ENCODE measurements at places on chromosomes 5 and 9.

DNA sequence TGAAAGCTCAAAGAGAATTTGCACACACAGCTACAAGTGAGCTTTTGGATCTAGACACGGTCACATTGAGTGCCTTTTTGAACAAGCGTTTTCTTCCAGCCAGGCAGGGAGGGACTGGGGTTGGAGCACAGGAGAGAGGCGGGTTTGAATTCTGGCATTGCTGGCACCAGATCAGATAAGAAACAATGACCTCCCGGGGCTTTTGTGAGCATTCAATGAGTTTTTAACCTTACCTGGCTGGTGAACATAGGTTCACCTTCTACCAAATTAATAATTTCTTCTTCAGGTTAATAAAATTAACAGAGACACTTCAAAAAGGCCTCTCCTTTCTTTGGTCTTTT lies 312.9 kb upstream of the MSX2 start:
- no peak for DNase-seq

- DNase-seq, result no peak
Observed at GRCh38 chr9:134748591-134748990, 107.0 kb downstream of the COL5A1 start.

- no peak for DNase-seq
Observed at GRCh38 chr9:34431667-34432066, 26.7 kb downstream of the FAM219A start.

- no peak for DNase-seq
Observed at GRCh38 chr5:125227333-125228095, 481.1 kb upstream of the ZNF608 start.

GRCh38 chr5:180179442-180180420 lies 29.3 kb downstream of the RASGEF1C start:
- no peak for DNase-seq

DNA sequence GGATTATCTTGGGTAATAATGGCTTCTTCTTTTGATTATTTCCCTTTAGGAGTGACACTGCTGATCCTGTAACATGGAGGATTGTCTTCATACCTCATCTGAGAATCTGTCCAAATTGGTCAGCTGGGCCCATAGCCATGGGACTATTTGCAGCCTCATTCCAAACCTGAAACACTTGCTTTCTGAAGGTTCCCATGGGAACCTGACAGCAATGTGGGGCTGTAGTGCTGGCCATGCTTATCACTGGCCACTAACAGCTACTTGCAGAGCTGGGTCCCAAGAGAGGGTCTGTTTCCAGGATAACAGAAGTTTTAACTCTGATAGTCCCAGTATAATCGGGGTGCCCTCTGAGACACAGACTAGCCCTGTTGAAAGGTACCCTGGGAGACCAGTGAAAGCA lies 87.4 kb downstream of the KIAA1958 start:
- DNase-seq, result no peak

GRCh38 chr5:82050955-82051354 lies 79.1 kb downstream of the ATG10 start:
- DNase-seq, result no peak

DNA sequence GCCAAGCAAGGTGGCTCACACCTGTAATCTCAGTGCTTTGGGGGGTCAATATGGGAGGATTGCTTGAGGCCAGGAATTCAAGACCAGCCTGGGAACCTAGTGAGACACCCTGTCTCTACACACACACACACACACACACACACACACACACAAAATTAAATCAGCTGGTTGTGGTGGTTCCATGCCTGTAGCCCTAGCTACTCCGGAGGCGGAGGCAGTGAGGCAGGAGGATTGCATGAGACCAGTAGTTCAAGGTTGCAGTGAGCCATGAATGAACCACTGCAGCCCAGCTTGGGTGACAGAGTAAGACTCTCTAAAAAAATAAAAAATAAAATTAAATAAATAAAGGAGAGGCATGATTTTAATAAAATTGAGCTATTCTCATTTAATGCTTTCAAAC lies 13.1 kb downstream of the CEMIP2 start:
- DNase-seq, result no peak

- no peak for DNase-seq
Observed at GRCh38 chr5:104295991-104296390, 733.4 kb upstream of the NUDT12 start.

DNA sequence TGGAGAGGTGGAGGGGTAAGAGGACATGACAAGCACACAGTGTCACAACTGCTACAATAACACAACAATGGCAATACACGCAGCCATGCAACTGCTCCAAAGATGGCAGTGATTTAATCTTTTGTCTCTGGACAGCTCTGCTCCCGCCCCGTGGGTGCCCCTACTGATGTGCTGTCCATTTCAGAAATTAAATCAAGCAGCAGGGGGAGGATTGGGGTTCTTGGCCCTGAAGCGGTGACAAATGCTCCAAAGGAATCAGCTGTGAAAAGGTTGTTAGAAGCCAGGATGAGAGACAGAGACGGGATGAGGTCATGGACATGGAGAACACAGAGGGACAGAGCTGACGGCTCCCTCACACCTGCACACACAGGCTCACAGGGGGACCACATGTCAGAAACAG lies 22.6 kb downstream of the CNTFR start:
- DNase-seq, result no peak

DNA sequence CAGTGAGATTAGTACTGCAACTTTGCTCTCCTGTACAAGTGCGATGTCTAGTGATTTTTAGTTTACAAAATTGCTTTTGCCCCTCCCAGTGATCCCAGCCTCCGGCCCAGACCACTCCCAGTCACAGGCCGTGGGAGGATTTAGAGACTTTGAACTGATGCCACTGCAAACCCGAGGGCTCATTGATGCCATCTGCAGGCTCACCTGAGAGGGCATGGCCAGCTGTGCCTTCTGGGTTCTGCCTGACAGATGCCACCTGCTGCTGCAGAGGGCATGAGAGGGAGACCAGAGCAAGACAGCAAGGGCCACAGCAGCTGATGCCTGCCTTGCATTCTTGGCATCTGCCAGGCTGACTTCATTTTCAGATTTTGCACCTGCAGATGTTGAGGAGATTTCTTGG lies 593.8 kb downstream of the CDK5RAP2 start:
- no peak for DNase-seq

GRCh38 chr9:72680593-72681282 lies 159.3 kb downstream of the TMC1 start:
- DNase-seq, result no peak

GRCh38 chr9:79684711-79685575 lies 113.2 kb downstream of the TLE4 start:
- no peak for DNase-seq

DNA sequence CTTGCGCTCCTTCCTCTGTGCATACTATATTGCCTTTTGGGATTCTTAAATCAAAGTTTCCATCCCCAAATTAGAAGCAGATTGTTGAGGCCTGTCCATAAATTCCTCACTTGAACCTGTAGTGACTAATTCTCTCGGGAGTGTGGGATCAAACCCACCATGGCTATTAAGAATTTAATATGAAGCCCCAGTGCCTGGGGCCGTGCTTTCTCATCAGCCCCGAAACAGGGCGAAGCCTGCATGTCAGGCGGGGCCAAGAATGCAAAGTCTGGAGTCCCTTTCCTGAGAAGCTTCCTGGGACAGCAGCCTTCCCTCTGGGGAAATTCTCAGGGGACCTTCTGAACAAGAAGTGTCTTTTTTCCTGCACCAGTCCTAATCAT lies 29.3 kb upstream of the FAT2 start:
- DNase-seq, result no peak

GRCh38 chr5:152237531-152237930 lies 167.5 kb downstream of the NMUR2 start:
- DNase-seq, result no peak

DNA sequence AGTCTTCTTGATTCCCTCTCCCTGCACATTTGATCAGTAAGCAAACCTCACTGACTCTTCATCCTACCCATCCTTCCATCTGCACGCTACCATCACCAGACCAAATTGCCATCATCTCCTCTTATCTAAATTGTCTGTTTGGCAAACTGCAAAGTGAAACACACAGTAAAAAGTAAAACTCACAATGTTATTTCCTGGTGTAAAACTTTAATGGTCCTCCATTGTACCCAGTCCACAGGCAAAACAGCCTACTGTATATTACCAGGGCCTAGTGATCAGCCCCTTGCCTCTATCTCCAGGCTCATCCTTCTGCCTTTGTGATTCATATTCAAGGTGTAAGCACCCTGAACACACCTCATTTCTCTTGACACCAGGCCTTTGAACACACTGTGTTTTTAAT lies 83.3 kb upstream of the GPR151 start:
- no peak for DNase-seq

Measured in activated CD4-positive, alpha-beta T cell treated with anti-CD3 and anti-CD28 coated beads, Interleukin-10, Interleukin-2, amounts not matched to agents 100 ng/mL and 50 ng/mL, durations not matched to agents 16 hours and 8 hours (primary cell).